ENCODE measurements at places on chromosomes 12 and 14. TPM values are rescaled to one million over a fixed set of nuclear protein-coding genes. Genes with fewer than 3 reads are reported as not detected.

GRCh38 chr14:94058674-94059138 lies 22.3 kb downstream of the DDX24 start:
- no peak for DNase-seq

DNA sequence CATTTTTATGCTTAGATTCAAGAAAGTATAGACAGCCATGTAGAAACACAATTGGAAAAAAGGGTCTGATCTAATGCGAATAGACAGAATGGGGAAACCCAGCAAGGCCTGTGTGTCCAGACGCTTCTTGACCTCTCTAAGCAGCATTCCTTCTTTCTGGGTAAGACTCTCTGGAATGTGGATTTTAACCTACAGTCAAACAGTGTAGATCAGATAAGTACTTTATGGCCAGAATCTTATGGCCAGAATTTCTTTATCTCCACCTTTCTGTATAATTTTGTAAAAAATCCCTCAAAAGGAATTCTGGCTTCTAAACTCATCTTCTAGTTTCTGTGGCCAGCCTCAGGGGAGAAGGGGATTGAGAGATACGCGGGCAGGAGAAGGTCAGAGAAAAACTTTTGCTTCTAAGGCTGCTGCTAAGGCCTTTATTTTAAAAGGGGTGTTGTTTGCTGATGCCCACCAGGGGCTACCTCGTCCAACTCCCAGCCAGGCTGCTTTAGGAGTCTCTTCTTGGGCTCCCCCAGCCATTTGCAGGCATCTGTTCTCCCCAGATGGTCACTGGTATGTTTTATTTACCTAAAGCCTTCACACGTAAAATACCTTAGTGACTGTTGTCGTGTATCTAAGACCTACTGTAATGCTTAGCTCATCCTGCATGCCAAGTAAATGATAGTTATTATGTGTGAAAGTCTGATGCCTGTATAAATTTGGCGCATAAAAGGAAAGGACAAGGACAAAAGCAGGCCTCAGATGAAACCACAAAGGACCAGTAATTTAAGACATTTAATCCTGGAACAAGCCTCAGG lies 68.4 kb downstream of the ANO6 start:
- no peak for DNase-seq

GRCh38 chr12:121241156-121241970 lies 31.4 kb downstream of the P2RX4 start:
- no peak for DNase-seq

DNA sequence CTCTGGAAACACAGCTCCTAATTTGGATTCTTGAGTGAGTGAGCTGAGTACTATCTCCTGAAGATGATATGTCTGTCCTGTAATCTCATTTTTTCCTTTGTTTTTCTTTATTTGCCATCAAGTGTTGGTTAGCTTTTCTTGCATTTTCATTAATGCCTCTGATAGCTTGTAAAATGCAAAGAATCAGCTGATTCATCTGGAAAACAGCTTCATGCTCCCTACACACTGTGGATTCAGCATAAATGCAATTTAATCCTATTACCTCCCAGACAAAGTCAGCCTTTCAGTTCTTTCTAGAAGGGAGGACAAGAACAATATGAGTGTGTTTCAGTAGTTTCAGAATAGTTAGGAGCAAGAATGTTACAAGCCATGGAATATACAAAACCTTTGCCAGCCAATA lies 79.4 kb downstream of the DACT1 start:
- DNase-seq, result no peak

DNA sequence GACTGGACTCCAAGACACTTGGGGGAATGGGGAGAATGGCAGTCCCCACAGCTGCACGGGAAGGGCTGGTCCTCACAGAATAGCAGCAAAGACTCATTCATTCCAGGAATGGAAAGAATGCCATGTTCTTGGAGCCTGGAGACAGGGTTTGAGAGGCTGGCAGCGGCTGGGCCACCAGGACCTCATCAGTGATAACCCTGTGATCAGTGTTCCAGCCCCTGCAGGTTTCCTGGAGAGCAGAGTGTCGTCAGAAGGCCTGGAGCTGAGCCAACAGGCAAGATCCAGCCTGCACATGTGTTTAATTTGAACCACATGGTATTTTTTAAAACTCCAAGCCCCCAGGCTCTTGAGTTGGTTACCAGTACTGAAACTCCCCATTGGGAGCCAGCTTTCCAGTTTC lies 11.3 kb downstream of the BDKRB1 start:
- no peak for DNase-seq

GRCh38 chr12:113063396-113064350 lies 7.1 kb downstream of the DTX1 start:
- DNase-seq, result no peak

DNA sequence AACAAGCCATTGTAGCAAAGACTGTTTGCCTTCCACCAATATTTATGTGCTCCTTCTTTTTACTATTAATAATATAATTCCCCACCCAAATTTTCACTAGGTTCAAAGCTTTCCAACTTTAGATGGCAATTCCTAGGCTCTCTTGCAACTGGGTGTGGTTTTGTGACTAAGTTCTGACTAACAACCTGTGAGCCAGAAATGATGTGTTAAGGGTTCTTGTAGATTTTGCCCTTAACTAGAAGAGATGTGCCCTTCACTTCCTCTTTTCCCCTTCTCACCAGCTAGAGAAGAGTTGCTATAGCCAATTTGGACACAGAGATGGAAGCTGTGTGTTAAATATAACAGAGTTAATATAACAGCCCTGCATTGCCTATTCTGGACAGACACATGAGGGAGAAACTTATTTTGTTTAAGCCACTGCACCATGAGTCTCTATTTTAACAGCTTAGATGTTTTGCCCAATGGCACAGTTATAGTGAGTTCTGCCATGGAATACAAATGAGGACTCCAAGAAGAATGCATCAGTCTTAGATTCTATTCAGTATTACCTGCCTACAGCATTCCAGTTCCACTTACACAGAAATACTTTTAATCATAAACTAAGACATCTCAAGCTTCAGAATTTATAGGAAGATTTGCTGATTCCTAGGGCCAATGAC lies 216.2 kb downstream of the DUSP6 start:
- no peak for DNase-seq

- peak; percentile 21 for DNase-seq
Measured at GRCh38 chr14:30656190-30656632, 34.1 kb downstream of the SCFD1 start.

DNA sequence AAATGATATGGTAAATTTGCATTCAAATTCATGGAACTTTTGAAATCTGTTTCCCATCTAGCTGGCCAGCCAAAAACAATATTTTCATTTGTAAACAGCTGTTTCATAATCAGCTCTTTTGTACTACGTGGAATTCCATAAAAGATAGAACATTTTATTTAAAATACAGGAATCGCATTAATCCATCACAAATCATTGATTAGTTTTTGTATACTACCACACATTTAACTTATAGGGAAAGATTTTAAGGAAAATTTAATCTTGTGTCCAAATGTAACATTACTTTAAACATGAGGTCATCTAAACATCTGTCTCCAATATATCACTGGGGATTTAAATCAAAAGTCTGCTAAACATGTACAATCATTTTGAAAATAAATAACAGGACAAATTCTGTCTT lies 33.5 kb downstream of the SLC25A21 start:
- no peak for DNase-seq

DNA sequence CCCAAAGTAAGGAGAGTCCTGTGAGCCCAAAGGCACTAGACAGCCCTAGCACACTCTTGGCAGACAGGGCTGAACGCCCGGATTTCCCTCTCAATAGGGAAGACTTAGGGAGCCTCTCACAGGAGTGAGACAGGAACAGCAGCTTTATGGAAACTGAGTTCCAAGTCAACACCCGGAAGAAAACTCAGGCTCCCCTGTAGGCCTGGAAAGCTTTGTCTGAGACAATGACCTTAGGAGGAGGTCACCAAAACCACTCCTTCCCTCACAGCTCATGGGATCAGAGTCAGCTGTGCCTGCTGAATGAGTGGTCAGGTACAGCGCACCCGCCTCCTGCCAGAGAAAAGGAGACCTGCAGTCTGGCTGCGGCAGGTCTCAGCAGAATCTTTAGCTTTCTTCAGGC lies 229.5 kb downstream of the CACNA1C start:
- DNase-seq, result no peak

- no peak for DNase-seq
Measured at GRCh38 chr14:29242755-29243754, 476.5 kb downstream of the FOXG1 start.

GRCh38 chr12:3054374-3054773 lies 22.8 kb upstream of the TSPAN9 start:
- no peak for DNase-seq

GRCh38 chr12:92718483-92718990 lies 15.7 kb downstream of the PLEKHG7 start:
- DNase-seq, result no peak

The PPFIA2 gene
- polyA plus RNA-seq, result 1.8 TPM

The TAS2R31 gene
- polyA plus RNA-seq, result 1.0 TPM

The POTEM gene
- polyA plus RNA-seq, result not detected

The WNT5B gene
- 10.0 TPM for polyA plus RNA-seq

The DNAAF2 gene
- polyA plus RNA-seq, result 13.4 TPM

The FGF23 gene
- not detected for polyA plus RNA-seq

The GPR162 gene
- polyA plus RNA-seq, result 10.1 TPM

The POTEG gene
- 0.06 TPM for polyA plus RNA-seq

The NUP107 gene
- polyA plus RNA-seq, result 76.2 TPM

The PTPRQ gene
- polyA plus RNA-seq, result 2.6 TPM

The CAPRIN2 gene
- polyA plus RNA-seq, result 39.0 TPM

The P3H3 gene
- 21.7 TPM for polyA plus RNA-seq

The RERGL gene
- polyA plus RNA-seq, result 0.57 TPM

Data from right lung (tissue), 10 donors.